ENCODE measurements at places on chromosomes 6 and 20.

DNA sequence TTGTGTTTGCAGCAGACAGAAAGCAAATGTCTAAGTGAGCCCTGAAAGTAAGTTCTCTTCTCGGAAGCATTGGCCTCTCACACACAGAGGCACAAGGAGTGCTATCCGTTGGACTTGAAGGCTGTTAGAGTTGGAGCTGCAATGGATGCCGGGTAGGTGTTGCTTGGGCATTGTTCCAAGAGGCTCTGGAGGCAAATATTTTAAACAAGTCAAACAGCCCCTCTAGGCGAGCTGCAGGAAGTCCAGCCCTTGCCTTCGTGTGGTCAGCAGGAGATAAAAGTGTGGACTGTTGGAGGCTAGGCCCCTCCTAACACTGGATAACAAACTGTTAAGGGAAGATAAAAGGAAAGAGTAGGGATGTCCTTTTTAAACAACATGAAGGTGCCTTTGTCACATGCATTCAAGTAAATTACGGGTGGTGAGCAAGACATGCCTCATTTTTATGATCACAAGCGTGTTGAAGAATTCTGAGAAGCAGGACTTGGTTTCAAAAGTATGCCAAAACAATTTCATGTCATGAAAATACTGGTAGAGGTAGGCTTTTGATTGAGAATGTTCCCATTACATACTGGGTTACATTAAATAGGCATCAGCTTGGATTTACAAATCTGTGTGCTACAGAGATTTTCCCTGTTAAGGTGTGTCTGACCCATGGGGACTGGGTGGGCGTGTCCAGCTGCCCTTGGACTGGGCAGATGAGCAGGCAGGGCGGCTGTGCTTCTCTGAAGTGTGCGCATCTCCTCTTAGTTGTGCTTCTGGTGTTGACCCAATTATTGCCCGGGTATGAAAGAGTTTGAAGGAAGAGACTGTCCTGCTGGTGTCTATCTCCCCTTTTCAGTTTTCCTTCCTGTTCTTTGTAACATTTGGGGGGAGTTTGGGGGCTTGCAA is 57.5 kb downstream of the RREB1 start:
- DNase-seq, result no peak

- no peak for DNase-seq
Observed at GRCh38 chr20:63521602-63522001, 1.0 kb downstream of the PPDPF start.

- DNase-seq, result no peak
Observed at GRCh38 chr6:166541876-166542579, 44.5 kb downstream of the RAMACL start.

DNA sequence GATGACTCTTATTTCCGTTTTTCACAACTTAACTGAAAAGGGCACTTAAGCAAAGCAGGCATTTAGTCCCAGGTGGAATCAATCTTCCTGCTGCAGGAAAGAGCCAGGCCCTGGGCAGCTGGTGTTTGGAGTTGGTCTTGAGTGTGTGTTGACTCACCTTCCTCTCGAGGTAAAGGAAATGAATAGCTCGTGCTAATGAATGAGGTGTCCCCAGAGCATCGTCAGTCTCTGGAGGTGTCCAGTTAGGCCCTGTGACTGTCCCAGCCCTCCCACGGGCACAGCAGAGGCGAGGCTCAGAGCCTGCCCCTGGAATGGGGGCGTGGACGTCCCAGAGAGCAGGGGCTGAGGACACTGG is 277.7 kb downstream of the NRN1 start:
- no peak for DNase-seq

- no peak for DNase-seq
Observed at GRCh38 chr6:78701407-78701806, 165.9 kb upstream of the IRAK1BP1 start.

DNA sequence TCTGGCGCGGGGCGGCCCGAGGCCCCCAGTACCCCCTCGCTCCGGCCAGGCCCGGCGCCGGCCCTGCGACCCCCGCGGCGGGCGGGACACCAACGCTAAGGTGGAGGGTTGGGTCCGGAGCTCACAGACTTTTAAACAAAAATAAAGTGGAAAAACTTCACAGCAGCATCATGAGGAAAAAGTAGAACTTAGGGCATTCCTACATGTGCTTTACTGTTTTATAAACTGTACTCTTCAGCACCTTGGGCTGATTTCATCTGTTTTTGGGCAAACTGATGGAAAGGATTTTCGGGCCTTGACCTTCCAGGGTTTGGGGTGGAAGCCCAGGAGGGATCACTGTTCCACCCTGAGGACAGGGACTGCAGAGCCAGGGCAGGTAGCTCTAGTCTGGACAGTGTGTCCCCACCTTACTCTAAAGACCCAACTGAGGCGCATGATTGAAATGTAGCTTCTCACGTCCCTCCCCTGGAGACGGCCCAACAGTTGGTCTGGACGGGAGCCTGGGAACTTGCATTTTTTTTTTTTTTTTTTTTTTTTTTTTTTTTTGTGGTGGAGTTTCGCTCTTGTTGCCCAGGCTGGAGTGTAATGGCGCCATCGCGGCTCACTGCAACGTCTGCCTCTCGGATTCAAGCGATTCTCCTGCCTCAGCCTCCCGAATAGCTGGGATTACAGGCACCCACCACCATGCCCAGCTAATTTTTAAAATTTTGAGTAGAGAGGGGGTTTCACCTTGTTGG is 740 bp downstream of the NELFCD start:
- no peak for DNase-seq

GRCh38 chr6:17169291-17169690 is 67.4 kb downstream of the STMND1 start:
- no peak for DNase-seq

GRCh38 chr20:50681359-50682064 is 9.8 kb downstream of the RIPOR3 start:
- DNase-seq, result no peak

DNA sequence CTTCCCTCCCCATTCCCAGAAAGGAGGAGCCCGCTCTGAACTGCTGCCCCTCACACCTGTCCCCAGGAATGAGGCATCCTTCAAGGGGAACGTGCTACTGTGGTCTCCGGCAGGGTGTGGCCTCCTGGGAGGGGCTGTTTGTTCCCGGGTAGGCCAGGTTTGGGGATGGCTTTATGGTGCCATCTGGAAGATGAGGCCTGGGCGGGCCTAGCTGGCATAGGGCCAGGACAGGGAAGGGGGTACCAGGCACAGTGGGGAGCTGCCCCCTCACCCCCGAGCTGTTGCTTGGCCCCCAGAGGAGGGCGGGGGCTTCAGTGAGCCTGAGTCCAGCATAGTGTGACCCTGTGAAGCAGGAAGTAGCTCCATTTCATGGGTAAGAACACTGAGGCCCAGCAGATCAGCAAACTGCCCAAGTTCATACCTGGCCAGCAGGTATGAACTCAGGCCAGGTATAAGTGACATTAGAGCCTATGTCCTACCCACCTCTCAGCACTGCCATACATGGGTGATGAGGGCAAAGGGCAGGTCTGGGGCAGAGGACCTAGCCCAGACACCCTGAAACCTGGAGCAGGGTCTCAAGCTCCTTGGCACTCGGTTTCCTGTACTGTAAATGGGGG is 17.5 kb upstream of the SPDEF start:
- no peak for DNase-seq

DNA sequence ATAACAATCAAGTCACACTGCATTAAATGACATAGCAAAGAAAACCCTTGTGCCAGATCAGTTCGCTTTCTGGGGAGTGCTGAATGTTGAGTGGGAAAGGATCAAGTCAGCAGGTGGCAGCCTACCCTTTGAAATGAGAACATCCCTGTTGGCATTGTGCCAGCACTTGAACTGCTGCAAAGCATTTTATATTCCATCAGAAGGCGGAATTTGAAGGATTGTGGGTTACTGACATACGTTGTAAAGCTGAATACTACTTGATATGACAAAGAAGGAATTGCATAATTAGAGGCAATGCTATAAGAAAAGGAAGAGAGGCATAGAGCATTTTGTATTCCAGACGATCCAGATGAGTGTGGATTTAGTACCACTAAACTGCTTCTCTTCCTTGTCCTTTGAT is 26.5 kb downstream of the BCKDHB start:
- DNase-seq, result peak; percentile 8

GRCh38 chr20:2865630-2866029 is 7.7 kb upstream of the PTPRA start:
- peak; percentile 5 for DNase-seq

- DNase-seq, result no peak
Observed at GRCh38 chr6:106688177-106688951, 59.0 kb downstream of the QRSL1 start.

- no peak for DNase-seq
Observed at GRCh38 chr6:74333406-74333805, 637.4 kb downstream of the CD109 start.

- DNase-seq, result no peak
Observed at GRCh38 chr20:10469599-10469998, 34.5 kb downstream of the SLX4IP start.

DNA sequence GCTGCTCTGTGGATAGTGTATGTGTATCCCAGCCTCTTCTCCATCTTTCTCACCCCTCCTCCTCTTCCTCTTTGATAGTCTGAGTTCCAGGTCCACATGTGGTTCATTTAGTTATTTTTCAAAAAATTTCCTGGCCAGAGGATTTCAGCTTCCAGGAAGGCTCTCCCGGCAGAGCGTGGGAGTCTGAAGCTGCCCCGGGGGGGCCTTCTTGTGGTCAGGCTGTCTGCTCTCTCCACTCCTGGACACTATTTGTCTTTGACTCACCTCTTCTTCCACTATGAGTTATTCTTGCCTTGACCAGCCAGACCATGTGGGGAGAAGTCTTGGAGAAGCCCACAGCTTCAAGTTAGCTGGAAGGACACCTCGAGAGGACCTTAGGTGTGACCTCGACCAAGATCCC is 258.8 kb downstream of the CDC5L start:
- no peak for DNase-seq

GRCh38 chr6:140893432-140893831 is 1239.3 kb upstream of the GJE1 start:
- no peak for DNase-seq

DNA sequence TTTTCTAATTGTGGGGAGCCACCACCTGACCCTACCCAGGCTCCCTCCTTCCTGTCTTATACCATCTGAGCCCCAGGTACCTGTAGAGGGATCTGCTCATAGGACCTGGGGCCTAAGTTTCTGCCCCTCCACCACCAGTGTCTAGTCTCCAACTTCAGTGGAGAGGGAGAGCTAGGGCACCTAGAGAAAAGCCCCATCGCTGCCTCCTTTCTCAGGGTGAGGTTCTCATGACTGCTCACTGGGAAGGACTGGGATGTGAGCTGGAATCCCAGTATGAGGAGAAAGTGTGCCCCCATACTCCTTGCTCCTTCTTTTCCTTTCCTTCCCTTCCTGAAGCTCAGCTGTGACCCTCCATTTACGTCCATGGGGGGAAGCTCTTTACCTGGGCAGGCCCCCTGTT is 231.6 kb downstream of the LRFN2 start:
- no peak for DNase-seq

DNA sequence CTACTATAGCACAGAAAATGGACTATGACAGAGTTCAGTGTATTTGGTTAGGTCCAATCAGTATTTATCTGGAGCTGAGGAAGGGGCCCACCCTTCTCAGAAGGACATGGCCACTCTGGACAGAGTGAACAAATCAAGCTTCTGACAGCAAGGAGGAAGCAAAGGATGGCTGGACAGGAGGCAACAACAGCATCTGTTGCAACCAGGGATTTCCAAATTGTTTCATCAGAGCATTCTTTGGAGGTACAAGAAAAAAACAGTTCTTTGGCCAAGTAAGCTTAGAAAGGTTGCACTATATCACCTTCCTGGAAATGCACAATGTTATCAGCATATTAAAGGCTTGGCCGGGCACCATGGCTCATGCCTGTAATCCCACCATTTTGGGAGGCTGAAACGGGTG is 118.7 kb upstream of the SLC22A16 start:
- DNase-seq, result no peak

GRCh38 chr20:35277127-35277526 is 795 bp downstream of the MMP24OS start:
- DNase-seq, result no peak

DNA sequence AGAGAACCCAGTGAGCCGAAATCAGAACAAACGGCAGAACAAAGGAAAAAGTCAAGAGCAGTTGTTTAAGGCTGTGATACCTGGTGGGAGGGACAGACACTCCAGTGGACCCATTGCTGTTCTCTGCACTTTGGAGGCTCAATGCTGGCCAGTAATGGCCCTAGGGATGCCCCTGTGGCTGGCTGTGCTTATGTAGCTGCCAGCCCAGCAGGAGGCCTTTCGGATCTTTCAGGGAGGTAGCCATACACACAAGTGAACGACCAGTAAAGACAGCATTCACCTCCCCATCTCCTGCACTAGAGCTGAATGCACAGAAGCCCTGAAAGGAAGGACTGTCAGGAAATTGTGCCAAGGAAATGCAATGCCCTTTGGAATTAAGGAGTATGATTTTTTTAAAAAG is 34.3 kb downstream of the GPLD1 start:
- DNase-seq, result no peak

- DNase-seq, result no peak
Observed at GRCh38 chr20:35952480-35953386, 1.6 kb downstream of the SCAND1 start.

DNA sequence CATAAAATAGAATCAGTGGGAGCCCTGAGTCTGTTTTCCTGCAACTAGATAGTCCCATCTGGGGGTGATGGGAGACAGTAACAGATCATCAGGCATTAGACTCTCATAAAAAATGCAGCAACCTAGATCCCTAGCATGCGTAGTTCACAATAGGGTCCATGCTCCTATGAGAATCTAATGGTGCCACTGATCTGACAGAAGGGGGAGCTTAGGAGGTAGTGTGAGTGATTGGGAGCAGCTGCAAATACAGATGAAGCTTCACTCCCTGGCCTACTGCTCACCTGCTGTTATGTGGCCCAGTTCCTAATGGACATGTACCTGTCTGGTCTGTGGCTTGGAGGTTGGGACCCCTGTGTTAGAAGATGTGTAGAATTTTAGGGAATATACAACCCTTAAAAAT is 904.5 kb upstream of the EPHA7 start:
- no peak for DNase-seq

DNA sequence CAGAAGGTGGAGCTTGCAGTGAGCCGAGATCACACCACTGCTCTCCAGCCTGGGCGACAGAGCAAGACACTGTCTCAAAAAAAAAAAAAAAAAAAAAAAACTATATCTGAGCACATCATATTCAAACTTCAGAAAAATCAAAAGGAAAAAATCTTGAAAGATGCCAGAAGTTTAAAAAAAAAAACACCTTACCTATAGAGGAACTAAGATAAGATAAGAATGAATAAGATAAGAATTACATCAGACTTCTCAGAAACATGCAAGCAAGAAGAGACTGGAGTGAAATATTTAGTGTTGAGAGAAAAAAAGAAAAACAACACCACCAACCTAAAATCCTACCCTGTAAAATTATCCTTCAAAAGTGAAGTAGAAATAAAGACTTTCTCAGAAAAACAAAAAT is 116.8 kb upstream of the ARID1B start:
- DNase-seq, result no peak

DNA sequence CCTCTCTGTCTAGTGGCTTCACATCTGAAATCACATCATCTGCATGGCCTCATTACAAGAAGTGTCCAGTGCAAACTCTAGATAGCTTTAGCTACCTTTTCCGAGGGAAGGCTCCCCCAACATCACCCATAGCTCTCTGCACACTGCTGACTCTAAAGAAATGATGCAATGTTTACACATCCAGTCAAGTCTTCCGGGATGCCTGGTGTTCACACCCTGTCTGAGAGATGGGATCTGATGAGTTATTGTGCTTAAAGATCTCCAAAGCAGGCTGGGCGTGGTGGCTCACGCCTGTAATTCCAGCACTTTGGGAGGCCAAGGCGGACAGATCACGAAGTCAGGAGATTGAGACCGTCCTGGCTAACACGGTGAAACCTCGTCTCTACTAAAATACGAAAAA is 404.6 kb upstream of the IRAK1BP1 start:
- no peak for DNase-seq

Data from caudate nucleus (tissue), 63 donors.